ENCODE measurements at places on chromosomes 5 and 9.

DNA sequence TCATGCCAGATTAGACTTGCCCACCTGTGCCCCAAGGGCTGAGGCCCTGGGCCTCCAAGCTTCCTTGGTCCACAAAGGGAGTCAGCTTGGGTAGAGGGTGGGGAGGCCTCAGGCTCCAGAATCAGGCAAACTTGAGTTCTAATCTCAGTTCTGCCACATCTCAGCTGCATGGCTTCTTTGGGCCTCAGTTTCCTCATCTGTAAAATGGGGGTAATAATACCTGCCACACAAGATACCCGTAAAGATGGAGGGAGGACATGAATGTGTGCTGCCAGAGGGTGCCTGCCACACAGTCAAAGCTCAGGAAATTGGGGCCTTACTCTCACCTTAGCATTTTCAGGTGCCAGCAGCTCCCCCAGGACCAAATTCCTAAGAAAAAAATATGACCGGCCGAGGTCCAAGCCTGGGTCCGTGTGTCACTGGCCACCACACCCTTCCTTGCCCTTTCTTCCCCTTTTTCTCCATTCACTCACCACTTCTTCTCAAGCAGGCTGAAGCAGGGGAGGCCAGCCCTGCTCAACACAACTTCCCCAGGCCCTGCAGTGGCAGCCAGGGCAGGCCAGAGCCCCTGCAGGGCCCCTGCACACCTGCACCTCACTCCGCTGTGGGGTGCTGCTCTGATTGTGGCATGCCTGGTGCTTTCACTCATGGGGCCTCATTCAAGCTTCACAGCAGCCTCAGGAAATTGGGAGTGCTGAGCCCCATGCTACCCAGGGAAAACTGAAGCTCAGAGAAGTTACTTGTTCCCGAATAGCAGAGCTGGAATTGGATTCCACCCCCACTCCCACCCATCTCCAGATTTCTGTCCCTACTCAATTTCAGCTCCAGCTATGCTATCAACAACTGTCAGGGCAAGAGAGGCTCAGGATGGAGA lies 3.9 kb downstream of the RGS14 start:
- no peak for DNase-seq

DNA sequence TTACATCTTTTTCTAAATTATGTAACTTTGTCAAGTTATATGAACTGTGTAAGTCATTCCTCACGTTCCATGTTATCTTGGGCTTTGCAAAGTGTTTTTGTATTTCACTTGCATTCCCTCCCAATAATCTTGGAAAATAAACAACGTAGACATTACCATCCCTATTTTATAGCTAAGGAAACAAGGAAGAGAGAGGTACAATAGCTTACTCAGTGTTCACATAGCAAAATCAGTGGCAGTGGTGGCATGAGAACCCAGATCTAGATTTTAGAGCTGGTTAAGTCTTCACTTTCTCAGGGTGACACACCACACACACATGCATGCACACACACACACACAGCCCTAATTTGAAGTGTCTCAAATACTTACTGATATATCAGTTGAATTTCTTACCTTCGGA lies 34.1 kb downstream of the NSA2 start:
- DNase-seq: no peak

- no peak for DNase-seq
These were observed 2.8 kb upstream of the DPP7 start for GRCh38 chr9:137117269-137117731.

DNA sequence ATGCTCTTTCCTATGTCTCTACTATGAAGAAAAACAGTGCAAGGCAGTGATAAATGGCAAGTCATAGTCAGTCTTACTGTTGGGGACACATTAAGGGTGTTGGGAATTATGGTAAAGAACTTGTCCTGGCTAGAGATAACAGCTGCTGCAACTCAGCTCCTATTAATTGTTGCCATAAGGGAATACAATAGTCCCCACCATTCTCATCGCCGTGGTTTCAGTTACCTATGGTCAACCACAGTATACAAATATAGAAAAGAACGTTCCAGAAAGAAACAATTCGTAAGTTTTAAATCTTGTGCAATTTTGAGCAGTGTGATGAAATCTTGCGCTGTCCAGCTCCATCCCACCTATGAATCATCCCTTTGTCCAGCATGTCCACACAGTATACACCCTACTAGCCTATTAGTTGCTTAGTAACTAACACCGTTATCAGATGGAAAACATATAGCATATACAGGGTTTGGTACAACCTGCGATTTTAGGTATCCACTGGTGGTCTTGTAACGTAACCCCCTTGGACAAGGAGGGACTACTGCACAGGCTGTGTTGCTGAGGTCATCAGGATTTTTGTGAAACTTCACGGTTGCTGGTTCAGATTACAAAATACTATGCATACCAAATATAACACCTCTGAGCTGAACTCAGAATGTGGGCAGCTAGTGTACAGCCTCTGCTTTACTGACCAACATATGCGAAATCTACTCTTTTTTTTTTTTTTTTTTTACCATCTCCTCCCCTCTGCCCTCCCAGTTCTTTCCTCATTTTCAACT lies 53.5 kb downstream of the ZFR start:
- DNase-seq: no peak

- peak; percentile 10 for DNase-seq
These were observed 126.7 kb upstream of the GRHPR start for GRCh38 chr9:37295796-37296195.

GRCh38 chr5:96537386-96537785 lies 104.3 kb upstream of the PCSK1 start:
- DNase-seq: no peak

- DNase-seq: no peak
These were observed 22.9 kb downstream of the TRIM14 start for GRCh38 chr9:98096091-98096490.

GRCh38 chr9:88523056-88523455 lies 11.9 kb upstream of the NXNL2 start:
- no peak for DNase-seq

DNA sequence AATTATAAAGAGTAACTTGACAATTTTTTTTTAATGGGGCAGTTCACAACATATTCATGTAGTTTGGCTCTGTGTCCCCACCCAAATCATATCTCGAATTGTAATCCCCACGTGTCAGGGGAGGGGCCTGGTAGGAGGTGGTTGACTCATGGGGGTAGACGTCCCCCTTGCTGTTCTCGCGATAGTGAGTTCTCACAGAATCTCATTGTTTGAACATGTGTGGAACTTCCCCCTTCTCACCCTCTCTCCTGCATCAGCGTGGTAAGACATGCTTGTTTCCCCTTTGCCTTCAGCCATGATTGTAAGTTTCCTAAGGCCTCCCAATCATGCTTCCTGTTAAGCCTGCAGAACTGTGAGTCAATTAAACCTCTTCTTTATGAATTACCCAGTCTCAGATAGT lies 40.7 kb downstream of the FBXW11 start:
- DNase-seq: no peak

DNA sequence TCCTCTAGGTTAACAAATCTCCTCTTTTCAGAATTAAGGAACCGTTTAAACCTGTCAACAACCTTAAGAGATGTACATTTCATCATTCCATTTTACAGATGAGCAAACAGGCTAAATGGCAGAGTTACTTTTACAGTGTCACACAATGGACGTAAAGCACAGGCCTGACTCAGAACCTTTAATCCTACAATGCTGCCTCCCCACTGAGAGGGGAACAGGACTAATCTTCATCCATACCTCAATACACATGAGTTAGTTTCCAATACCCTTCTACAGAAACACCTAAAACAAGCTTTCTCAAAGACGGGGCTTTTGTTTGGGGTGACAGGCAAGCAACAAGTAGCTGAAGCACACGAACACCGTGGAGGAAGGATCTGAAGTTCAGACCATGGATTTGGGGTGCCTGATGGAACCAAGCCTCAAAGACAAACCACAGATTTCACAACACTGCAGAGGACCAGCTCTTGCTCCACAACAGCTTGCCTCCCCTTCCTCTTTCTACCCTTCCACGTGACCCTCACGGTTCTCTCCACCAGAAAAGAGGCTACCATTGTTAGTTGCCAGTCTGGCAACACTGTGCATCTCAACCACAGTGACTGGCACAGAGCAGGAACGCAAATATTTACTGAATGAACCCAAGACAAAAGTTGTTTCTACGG lies 1.8 kb downstream of the RNF130 start:
- DNase-seq: no peak

GRCh38 chr9:6040077-6040476 lies 24.7 kb upstream of the RANBP6 start:
- no peak for DNase-seq

DNA sequence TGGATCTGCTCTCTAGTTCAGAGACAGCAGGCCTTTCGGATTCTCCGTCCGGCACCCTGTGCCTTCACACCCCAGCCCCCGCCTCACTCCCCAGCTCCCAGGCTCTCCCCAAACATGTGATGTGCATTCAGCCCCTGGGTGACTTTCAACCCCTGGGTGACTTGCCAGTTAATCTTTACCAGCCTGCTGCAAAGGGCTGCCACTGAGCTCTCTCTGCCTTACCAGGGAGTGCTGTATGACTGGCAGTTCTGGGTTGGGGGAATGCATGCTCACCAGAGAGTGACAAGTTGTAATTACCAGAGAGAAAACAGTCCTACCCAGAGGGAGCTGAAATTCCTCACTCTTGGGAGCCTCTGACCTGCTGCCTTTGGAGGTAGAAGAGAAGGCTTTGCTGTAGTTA lies 4.9 kb upstream of the ADRA1B start:
- DNase-seq: no peak

- no peak for DNase-seq
These were observed 277.5 kb downstream of the MARCHF11 start for GRCh38 chr5:15902066-15902465.

DNA sequence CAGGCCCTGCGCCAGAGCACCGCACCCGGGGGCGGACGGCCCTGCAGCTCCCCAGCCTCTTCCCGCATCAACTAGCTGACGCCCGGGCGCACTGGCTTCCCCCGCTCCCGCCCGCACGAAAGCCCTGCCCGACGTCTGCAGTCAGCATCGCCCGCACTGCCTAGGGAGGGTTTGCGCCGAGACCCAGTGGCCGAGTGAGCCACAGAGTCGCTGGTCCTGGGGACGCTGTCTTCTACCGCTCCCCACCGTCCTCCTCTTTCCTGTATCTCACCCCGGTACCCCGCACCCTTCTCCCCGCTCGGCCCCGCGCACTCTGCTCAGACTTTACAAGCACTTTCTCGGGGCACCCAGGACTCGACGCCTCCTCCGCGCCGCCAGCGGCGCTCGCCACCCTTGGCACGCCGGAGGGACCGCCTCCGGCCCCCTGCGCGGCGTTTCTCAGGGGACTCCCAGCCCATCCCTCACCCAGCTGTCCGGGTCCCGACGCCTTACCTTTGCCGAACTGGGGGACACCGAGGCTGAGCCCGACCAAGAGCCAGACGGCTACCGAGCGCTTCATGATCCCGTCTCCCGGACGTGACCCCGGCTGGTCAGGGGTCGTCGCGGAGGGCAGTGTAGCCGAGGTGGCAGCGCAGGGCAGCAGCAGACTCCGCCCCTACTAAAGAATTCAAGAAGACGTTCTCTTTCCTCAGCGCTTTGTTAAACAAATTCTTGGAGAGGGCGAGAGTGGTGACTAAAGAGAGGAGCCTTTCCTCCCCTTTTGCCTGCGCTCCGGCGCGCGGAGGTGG lies 670 bp downstream of the EDIL3 start:
- DNase-seq: peak; percentile 30

DNA sequence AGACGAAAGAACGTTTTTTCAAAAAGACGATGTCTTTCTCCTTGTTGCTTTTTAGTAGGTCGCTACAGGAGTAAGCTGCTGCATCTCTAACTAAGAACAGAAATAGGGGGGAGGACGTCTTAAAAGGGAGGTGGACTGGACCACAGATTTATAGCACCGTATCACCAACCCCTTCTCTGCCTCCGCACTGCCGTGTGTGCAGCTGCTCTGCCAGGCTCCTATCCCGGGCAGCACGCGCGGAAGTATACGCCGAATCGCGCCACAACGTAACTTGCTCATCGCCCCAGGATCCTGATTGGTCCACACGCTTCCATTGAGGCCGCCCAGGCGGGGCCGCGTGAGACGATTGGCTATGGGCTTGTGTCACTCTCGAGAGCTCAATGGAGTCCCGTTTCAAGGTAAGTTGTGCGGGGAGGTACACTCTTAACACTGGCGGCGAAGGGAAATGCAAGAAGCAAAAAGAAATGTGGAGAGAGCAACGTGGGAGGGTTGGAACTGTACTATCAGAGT lies at the start of gene ELAVL2:
TSS of gene ELAVL2 (minus strand) at position 121 of the 510 bp plus-strand sequence. CDS start 64,006 bp downstream, outside the sequence.
- DNase-seq: peak; percentile 87

- no peak for DNase-seq
These were observed 10.7 kb downstream of the IDNK start for GRCh38 chr9:83633676-83634075.

GRCh38 chr9:33852216-33852826 lies 35.4 kb downstream of the UBE2R2 start:
- DNase-seq: peak; percentile 52

DNA sequence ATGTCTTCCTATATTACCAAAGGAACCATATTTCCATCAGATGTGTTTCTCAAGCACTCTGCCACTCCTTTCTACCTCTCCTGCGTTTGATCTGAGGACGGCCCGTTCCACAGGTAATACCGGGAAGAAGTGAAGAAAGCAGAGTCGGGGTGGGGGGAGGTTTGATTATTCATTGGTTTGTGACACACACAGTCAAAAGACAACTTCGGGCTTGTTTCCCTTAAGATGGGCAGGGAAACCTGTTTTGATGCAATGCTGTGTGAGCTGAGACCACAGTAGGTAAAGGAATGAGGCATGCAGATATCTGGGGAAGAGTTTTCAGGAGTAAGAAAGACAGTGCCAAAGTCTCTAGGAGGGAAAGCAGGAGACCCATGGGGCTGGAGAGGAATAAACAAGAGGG lies 54.0 kb downstream of the BOD1 start:
- no peak for DNase-seq

DNA sequence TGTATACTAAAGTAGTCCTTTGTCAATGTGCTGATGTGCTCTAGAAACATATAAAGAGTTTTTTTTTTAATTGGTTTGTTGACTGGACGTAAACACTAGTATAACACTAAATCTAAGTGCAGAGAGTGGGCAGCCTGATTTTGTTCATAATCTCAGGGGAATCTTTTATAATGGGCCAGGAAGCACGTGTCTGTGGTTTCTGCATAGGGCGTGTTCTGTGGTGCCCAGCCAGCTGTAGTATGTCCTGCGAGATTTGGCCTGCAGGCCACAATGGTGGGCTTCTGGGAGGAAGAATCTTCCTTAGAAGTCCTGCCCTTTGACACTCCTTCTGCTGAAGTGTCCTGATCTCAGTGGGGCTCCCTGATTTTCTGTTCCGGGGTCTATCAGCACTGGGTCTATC lies 49.0 kb upstream of the DHFR start:
- DNase-seq: no peak

DNA sequence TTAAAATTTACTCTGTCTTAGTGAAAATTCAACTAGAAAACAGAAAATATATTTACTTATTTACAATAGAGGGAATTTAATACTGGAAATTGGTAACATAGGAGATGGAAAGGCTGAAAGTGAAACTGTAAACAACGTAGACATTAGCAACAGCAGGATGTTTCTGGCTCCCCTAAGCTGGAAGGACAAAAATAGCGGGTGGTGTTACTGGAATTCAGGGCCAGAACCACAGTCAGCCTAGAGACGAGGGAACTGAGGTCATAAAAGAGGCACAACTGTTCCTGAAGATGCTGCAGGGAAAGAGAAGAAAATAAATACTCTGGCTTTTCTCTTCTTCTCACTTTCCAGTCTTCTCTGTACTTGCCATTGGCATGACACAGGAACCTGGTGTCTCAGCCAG lies 80.4 kb upstream of the NIPBL start:
- DNase-seq: no peak

- no peak for DNase-seq
These were observed 9.5 kb upstream of the SFXN1 start for GRCh38 chr5:175468892-175469291.

GRCh38 chr5:171868236-171868635 lies 82.6 kb downstream of the SMIM23 start:
- no peak for DNase-seq

Data from HEK293T (cell line).